Adrenal gland (tissue), 19 donors: ENCODE measurements at places on chromosomes 12 and 14. TPM values are rescaled to one million over a fixed set of nuclear protein-coding genes. Genes with fewer than 3 reads are reported as not detected.

The FOXG1 gene
- 0.08 TPM for polyA plus RNA-seq

The SRRM4 gene
- 1.1 TPM for polyA plus RNA-seq

The LHX5 gene
- not detected for polyA plus RNA-seq

The ASCL1 gene
- polyA plus RNA-seq, result 0.54 TPM

DNA sequence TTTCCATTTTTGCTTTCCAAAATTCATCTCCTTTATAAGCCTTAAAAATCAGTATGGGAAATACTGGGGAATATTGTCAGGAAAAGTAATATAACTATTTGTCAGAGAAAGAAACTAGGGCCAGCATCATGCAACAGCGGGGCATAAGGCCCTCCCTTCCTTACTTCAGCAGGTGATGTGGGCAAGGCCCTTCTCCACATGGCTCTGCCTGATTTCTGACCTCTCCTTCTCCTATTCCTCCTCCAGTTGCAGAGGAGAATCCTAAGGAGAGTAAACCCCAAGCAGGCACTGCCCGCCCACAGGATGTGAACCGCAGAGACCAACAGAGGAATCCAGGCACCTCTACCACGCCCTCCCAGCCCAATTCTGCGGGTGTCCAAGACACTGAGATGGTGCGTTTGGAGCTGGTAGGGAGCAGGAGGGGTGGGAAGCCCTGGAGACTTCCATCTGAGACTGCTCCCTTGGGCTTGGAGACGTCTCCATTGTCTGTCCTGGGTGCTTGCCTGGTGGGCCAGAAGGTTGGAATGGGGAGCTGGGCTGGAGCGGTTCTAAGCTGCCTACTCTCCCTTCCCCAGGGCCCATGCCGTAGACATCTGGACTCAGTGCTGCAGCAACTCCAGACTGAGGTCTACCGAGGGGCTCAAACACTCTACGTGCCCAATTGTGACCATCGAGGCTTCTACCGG lies 2.7 kb upstream of the SOAT2 start:
- no peaks in the 10 kb centered on the region for H3K4me1 ChIP-seq
- no peak for DNase-seq
- H3K27me3 ChIP-seq, result no peaks in the 10 kb centered on the region
- no peak overlapping the region for H3K27ac ChIP-seq
- no peaks in the 10 kb centered on the region for H3K36me3 ChIP-seq

DNA sequence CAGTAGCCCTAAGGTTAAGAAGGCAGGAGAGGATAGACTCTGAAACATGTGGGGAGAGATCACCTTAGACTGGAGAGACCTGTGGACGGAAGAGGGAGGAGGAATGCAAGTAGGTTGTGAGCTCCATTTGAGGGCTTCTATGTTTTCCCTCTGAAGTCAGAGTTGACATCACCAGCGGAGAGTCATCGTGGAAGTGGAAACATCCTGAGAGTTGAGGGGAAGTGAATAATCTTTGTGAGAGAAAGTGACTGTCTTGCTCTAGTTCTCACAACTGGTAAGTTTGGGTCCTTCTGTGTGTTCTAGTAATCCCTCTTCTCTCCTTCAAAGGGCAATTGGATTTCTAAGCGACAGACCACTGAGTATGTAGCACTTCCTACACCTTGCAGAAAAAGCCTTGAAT lies 103.6 kb upstream of the CCND2 start:
- H3K4me1 ChIP-seq, result peaks cover 4% of the 10 kb centered on the region
- H3K27ac ChIP-seq, result no peak overlapping the region
- no peaks in the 10 kb centered on the region for H3K36me3 ChIP-seq
- no peaks in the 10 kb centered on the region for H3K27me3 ChIP-seq

DNA sequence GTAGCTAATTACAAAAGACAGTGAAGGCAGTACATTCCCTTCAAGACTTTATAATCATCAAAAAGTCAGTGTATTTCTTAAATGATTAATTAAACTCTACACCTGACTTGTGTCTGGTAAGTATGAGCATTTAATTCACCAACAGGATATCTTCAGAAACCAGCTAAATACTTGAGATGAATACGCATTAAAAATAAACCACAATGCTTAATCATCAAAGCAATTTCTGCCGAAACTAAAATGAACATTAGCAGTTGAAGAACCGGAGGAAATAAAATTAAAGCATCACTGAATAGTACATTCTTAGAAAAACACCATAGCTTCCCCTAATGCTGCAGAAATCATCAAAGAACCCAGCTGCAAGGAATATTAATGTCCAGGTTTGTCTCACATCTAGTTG lies 32.7 kb downstream of the SLC25A21 start:
- H3K27ac ChIP-seq, result no peak overlapping the region
- no peaks in the 10 kb centered on the region for H3K27me3 ChIP-seq
- DNase-seq, result no peak
- no peak overlapping the region for H3K4me3 ChIP-seq

DNA sequence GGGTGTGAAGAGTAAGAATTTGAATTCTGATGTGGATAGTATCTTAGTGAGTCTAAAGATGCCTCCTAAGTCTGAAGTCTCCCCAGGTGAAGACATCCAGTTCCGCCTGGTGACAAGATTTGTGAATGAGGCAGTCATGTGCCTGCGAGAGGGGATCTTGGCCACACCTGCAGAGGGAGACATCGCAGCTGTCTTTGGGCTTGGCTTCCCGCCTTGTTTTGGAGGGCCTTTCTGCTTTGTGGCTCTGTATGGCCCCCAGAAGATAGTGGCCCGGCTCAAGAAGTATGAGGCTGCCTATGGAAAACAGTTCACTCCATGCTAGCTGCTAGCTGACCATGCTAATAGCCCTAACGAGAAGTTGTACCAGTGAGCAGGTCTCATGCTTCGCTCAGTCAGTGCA lies 24.6 kb upstream of the AICDA start:
- H3K27me3 ChIP-seq, result no peaks in the 10 kb centered on the region
- no peaks in the 10 kb centered on the region for H3K4me1 ChIP-seq
- no peak for DNase-seq
- H3K27ac ChIP-seq, result no peak overlapping the region
- H3K36me3 ChIP-seq, result no peaks in the 10 kb centered on the region
- H3K4me3 ChIP-seq, result no peak overlapping the region

DNA sequence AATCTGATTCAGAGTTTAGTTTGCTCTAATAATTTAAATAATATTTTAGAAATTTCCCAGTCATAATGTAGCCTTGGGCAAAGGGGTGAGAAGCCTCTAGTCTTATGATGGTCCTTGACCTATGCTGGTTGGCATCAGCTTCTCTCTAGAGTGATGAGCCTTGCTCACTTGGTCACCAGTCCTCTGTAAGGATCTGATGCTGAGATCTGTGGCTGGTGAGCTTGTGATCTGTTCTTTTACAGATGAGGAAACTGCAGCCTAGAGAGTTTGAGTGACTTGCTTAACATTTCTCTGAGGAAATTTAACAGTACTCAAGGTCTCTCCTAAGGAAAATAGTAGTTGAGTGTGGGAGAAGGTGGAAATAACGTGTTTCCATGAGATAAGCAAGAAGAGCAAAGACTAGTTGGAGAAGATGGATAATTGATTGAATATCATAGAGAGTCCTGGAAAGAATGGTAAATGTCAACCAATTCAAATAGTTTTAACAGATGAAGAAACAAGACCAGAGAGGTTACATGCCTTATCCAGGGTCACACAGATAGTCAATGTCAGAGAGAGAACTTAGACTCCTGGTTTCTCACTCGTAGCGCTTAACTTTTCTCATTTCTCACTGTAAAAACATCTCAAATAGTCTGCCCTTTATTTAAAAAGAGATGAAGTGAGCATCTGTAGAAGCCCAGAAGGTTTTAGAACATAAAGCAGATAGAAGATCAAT lies 89.7 kb upstream of the ETV6 start:
- no peaks in the 10 kb centered on the region for H3K27me3 ChIP-seq
- no peak overlapping the region for H3K4me3 ChIP-seq
- DNase-seq, result no peak
- H3K27ac ChIP-seq, result no peak overlapping the region
